ENCODE measurements at places on chromosomes 2 and 18.
A peak's percentile ranks its signal among the peaks of the same experiment; 100 is the strongest.

DNA sequence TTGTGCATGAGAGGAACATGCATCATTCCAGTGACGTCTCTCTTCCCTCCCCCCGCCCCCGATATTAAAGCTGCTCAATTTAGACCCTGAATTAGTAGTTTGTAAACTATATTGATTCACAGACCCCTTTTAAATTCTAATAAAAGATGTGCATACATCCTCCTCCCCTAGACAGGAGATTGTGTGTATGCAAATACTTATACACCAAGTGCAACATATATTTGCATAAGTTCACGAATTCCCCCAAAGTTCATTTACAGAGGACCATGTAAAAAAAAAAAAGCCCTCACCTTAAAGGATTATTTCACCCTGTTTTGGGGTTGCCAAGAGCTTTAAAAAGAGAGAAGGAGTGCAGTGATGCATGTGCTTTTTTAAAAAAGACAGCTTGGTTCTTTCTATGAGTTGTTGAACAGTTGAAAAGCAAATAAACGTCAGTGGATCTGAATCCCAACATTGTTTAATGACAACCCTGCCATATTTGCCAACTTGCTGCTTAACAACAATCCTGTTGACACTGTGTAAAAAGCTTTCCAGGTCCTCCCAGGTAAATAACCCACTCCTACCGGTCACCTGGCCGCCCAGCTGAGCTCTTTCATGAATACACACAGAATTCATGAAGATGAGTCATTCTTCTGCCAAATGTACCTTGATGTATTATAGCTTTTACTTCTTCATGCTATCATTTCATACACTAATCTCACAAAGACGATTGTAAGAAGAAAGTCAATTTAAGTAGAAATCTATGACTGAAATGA lies 211.5 kb downstream of the IKZF2 start:
- DNase-seq = no peak

- DNase-seq = no peak
These were observed 68.8 kb downstream of the LTBP1 start for GRCh38 chr2:33015421-33016142.

DNA sequence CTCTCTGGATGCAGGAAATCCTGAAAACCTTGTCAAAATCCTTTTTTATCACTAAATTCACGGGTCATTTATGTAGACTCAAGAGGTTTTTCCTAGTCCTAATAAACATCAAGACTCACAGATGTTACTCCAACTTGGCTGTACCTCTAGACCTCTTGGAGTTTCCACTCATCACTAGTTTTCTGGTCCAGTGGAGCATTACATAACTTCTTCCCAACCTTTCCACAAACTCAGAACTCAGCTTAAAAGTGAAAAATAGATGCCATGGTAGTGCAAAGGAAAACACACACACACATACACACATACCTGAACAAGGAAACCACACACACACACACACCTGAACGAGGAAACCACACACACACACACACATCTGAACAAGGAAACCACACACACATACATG lies 807.2 kb downstream of the LRP1B start:
- DNase-seq = no peak

DNA sequence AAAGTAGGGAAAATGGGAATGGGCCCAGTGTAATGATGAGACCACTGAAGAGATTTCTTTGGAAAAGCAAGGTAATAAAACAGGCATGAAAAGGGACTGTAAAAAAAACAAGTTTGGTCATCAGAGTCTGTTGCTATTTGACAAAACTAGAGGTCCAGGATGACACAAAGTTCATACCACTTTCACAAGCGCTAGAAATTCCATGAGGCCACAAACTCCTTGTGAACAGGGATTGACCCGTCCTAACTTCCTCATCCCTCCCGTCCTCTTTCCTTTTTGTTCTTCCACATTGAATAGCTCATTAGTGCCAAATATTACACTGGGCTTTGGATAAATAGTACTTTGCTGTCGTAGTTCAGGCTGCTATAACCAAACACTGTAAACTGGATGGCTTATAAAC lies 188.8 kb upstream of the EPC2 start:
- no peak for DNase-seq

DNA sequence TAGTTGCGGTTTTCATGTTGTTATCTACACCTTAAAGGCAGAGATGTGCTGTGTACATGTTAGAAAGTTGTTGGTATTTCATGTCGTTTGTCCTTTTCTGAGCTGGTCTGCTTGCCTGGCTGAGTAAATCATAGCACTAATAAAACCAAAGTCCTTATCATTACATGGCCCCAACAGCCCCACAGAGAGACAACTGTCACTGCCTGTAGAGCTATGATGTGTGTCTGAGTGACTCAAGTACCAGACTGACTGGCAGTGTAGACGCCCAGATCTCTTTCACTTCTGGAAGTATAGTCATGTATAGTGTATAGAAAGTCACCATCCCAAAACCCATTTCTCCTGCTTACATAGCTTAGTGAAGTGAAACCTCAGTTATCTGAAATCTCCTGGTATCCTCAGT lies 4.3 kb downstream of the SOCS6 start:
- DNase-seq = no peak

DNA sequence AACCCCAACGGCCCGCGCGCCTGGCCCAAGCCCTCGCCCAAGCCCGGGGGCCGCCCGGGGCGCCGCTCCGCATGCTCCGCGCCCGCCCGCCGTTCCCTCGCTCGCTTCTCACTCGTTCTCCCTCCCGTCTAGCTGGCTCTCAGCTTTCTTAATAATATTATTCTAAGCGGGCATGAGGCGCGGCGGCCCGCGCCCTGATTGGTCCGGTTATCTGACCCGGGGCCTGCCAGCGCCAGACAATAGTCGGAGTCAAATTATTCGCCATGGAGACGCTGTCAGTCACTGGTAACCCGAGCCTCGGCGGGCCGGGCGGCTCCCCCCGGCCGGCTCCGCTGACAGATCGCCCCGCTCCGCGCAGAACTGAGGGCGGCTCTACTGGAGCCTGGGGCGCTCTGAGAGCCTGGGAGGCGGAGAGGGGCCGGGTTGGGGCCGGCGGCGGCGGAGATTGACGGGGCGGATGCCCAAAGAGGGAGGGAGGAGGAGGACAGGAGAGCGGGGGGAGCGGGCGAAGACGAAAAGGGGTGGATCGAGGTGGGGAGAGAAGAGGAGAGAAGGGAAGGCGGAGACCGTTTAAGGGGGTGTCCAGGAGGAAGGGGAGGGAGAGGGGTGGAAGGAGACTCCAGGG lies at the start of gene SIX2:
SIX2 (minus strand) TSS at position 150 of the 625 bp plus-strand sequence. CDS start 342 bp downstream, outside the sequence.
- DNase-seq = peak; percentile 16

- DNase-seq = no peak
These were observed 216.2 kb downstream of the CDH20 start for GRCh38 chr18:61549416-61549815.

- no peak for DNase-seq
These were observed 75.1 kb downstream of the DCC start for GRCh38 chr18:52415131-52415530.

- DNase-seq = no peak
These were observed 622.3 kb upstream of the ACVR2A start for GRCh38 chr2:147222506-147222905.

DNA sequence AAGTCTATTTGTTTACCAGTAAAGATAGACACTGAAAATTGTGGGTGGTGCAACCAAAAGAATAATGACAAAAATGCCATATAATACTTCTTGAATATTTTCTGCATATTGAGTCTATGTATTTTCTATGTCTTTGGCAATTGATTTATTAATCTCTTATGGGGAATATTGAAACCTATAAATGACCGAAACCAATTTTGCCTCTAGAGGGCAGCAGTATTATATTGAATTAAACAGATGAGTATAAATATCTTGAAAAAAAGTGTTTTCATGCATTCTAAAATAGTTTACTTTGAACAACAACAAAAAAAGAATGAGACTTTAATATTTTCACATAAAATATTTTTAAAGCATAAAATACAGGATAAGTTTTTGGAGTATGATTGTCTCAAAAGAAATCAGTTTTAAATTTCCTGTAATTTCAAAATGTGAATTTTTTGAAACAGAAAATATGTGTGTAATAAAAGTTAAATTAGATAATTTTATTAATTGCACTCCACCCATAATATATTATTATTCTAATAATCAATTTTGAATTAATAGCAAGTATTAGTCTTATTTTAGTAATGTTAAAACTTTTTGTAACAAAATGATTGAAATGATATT lies 49.9 kb upstream of the CALCRL start:
- peak; percentile 20 for DNase-seq

GRCh38 chr2:6820903-6821584 lies 44.7 kb downstream of the CMPK2 start:
- DNase-seq = no peak

GRCh38 chr2:165868211-165868610 lies 74.2 kb upstream of the GALNT3 start:
- DNase-seq = peak; percentile 35

- no peak for DNase-seq
These were observed 5.1 kb downstream of the SCG2 start for GRCh38 chr2:223597076-223597475.

GRCh38 chr2:231672617-231673347 lies 35.5 kb upstream of the PTMA start:
- DNase-seq = no peak
